ENCODE measurements at places on chromosomes 16 and 17. TPM values are rescaled to one million over a fixed set of nuclear protein-coding genes. Genes with fewer than 3 reads are reported as not detected.

GRCh38 chr17:1644493-1645206, 882 bp downstream of the SCARF1 start:
- peak; percentile 29 for DNase-seq

- DNase-seq: peak; percentile 83
These were observed 49.9 kb upstream of the CPNE2 start for GRCh38 chr16:57042157-57043111.

DNA sequence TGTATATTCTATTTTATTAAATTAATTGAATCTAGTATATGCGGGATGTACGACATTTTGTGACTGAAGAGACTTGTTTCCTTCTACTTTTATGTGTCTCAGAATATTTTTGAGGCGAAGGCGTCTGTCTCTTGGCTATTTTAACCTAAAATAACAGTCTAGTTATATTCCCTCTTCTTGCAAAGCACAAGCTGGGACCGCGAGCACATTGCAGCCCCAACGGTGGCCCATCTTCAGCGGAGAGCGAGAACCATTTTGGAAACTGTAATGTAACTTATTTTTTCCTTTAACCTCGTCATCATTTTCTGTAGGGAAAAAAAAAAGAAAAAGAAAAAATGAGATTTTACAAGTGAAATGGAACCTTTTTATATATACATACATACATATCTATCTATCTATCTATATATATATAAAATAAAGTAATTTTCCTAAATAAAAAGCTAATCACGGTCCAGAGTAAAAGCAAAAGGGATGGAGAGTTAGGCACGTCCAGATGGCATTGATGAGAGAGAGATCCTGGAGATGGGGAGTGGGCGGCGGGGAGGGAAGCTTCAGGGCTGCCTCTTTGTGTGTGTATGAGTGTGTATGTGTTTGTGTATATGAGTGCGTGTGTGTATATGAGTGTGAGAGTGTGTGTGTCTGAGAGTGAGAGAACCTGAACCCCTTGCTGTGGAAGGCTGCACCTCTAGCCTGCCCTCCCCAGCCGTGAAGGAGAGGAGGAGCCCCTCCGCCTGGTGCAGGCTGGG, 7.5 kb upstream of the ABCC3 start:
- no peak for DNase-seq

The CLTC gene
- total RNA-seq: 241 TPM

The CIBAR2 gene
- total RNA-seq: not detected

The SLC6A4 gene
- total RNA-seq: not detected

The TPSD1 gene
- total RNA-seq: not detected

DNA sequence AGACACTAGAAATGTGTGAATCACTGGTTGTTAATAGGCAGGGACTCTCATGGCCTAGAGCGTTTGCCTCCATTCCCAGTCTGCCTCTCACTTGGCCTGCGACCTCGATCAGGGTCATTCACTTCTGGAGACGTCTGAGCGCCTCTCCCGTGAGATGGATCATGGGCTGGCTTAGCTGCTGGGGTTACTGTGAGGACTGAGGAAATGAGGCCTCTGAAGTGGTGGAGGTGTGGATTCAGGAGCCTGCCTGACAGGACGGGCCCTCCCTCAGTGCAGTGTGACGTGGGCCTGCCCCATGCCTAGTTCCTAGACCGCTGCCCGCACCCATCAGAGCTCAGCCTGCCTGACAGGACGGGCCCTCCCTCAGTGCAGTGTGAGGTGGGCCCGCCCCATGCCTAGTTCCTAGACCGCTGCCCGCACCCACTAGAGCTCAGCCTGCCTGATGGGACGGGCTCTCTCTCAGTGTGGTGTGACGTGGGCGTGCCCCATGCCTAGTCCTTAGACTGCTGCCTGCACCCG, 61.9 kb downstream of the BANP start:
- DNase-seq: peak; percentile 6

DNA sequence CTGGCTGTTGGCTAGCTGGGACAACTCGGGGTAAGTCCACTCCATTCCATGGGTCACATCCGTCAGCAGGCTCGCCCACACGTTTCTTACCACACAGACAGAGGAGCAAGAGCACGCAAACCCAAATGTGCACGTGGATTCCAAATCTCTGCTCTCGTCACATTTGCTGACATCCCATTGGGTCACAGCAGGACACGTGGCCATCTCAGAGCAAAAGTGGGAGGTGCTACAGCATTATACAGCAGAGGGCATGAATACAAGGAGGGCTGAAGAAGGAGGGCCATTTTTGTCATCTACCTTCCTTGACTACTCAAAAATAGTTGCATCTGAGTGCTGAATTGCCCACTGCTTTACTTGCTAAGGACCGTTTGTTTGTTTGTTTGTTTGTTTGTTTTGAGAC, 84.7 kb downstream of the RBBP6 start:
- no peak for DNase-seq

The BEAN1 gene
- 0.14 TPM for total RNA-seq

The TEX14 gene
- total RNA-seq: 0.04 TPM

DNA sequence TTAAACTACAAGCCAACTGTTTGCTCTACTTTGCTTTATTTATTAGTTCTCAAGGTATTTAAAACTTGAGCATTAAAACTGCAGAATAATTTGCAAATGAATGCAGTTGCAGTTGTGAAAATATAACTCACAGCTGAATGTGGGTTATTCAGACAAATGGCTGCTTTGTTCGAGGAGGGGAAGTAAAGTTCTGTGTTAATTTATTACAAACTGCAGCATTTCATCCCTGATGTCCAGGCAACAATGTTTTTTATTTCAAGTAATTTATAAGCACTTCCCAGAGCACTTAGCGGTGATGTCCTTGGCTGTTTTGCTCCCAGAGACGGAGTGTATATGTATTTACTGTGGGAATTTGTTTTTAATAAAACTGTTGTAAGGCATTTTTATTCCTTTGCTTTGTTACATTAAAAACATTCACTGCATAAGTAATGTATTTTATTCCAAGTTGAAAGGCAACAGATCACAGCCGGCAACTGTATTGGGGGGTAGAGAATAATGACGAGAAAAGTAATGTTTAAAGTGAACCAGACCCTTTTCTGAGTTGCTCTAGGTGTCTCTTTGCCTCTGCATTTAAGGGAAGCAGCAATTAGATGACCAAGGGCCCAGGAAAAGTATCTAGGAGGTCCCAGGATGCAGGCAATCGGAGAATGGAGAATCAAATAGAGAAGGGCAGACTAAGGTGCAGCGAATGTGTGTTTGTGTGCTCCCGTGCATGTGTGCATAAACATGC, 291.2 kb upstream of the SALL1 start:
- no peak for DNase-seq

The DNAI2 gene
- not detected for total RNA-seq

- no peak for DNase-seq
These were observed 12.9 kb downstream of the CMIP start for GRCh38 chr16:81457326-81458133.

- no peak for DNase-seq
These were observed 85.5 kb upstream of the DOC2B start for GRCh38 chr17:266701-267667.

The INTS2 gene
- 11.3 TPM for total RNA-seq

DNA sequence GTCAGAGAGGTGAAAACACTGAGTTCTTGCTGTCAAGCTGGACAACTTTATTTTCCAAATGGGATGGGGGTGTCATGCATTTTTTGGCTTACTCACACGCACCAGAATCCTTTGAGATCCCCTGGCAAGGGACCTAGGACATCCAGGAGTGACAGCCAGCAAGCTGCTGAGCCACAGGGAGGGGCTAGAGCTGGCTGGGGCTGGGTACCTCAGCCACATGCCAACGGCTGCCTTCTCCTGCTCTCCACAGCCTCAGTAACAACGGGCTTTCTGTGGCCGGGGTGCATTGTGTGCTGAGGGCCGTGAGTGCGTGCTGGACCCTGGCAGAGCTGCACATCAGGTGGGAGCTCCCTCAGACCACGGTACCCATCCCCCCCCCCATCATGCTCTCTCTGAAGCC, 47.6 kb downstream of the NLRC5 start:
- no peak for DNase-seq

DNA sequence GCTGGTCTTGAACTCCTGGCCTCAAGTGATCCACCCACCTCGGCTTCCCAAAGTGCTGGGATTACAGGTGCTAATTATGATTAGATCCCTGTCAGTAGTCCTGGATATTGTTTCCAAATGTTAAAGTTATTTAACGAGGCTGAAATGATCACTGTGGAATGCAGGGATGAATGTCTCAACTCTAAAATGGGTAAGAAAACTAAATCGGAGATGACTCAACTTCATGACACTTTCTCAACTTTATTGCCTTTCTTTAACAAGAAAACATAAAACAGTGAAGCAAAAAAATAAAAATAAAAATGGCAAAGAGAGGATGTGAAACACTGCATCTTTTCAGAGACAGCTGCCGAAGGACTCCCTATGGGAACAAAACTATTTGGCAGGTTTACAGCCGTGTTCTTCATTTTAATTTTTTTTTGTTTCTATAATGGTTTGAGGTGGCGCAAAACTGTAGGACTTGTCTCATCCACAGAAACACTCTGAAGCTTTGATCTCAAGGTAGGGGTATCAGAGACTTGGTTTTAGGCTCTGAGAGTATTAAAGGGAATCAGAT, 382.0 kb downstream of the GRIN2A start:
- no peak for DNase-seq

- no peak for DNase-seq
These were observed 94.1 kb upstream of the XYLT1 start for GRCh38 chr16:17564856-17565255.

DNA sequence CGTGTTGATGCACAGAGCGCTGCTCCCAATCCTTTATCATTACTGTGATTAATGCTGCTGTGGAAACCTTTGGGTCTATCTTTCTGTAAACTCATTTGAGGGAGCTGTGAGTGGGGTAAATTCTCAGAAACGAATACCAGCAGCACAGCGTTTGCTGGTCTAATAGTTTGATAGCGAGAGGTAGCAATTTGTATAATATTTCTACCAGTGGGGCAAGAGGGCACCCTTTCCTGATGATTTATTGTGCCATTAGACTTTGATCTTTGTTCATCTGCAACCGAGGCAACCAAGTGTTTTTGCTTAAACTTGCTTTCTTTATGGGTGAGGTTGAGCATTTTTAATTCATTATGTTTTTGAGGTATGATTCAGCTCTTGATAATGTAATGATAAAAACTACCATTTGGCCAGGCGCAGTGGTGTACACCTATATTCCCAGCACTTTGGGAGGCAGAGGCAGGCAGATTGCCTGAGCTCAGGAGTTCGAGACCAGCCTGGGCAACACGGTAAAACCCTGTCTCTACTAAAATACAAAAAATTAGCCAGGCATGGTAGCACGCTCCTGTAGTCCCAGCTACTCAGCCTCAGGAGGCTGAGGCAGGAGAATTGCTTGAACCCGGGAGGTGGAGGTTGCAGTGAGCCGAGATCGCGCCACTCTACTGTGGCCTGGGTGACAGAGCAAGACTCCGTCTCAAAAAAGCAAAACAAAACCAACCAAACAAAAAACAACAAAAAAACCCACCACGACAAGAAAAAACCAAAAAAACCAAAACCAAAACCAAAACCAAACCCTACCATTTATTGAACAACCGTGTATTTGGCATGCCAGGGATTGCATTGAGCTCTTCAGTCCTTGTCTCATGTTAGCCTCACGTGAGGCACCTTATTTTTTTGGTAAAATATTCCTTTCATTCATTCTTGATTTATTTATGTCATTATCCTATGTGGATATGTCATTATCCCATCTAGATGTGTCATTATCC, 81.5 kb downstream of the PLCG2 start:
- DNase-seq: no peak

DNA sequence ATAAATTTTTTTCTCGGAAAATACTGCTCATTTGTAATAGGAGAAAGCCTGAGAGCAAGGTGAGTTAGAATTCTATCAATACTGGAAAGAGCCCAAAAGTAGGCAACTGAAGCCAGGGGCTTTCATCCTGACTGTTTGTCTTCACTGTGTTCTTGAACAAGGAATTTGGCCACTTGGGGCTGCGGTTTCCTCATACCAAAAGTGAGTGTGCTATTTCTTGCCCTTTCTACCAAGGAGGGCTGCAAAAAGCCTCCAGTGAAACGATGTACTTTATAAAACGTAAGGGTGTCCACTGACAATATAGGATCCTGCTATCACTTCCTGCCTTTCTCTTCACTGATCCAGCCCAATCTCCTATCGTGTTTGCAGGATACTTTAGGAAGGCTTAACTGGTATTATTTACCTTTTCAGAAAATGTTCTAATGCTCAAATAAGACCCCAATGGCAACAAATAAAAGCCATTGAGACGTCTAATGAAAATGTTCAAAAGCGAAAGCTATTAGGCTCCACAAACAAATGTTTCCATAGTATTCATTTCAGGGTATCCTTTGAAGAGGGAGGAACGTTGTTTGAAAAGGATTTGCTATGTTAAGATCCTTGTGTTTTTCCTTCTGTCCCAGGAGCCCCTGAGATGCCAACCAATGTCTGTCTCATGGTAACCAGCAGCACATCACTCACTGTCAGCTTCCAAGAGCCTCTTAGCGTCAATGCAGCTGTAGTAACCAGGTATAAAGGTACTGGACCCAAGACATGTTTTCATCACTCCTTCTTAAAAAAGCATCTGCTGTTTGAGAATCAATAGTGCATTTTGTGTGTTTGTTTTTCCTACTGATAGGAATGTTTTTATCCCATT, 219.3 kb upstream of the NOG start:
- DNase-seq: no peak

DNA sequence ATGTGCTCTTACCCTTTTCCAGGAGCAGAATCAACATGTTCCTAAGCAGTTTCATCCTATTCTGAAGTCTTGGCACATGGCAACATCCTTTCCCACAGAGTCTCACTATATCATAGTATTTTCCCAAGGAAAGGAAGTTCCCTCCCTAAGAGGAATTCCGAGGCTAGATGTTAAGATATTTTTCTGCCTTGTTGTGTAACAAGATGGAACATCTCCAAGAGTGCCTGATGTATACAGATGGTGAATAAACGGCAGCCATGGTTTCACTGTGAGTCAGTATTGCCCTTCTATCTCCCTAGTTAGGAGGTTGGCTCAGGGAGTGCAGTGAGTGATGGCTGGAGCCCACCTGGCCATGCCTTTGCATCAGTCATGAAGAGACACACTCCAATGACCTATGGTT, 48.2 kb downstream of the SPACA3 start:
- DNase-seq: peak; percentile 81

DNA sequence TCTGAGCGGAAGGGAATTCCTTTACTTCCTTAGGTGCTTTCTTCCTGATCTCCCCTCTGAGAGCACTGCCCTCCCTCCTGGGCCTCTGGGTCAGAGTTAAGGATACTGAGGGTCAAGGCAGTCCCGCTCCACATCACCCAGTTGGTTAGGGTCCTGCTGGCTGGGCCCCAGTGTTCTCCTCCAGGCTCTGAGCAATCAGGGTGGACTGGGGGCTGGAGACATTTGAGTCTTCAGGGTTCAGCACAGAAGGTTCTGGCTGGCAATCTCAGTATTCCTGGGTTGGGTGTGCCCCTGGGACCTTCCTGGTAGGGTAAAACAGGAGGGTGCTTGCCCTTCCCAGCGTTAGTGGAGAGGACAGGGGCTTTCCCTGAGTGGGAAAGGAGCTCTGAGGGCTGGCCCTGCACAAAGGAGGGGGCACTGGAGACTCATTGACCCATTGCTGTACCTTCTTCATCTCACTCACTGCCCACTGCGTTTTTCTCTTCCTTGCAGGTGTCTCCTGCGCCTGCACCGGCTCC, 448 bp downstream of the MT1M start:
- DNase-seq: no peak

GRCh38 chr16:4097826-4098240, 18.4 kb downstream of the ADCY9 start:
- DNase-seq: no peak

The SLFN12 gene
- total RNA-seq: 13.1 TPM

The CASKIN1 gene
- 0.04 TPM for total RNA-seq
